Activated CD4-positive, alpha-beta T cell treated with anti-CD3 and anti-CD28 coated beads for 36 hours (primary cell): ENCODE measurements at places on chromosomes 1 and 21. TPM values are rescaled to one million over a fixed set of nuclear protein-coding genes. Genes with fewer than 3 reads are reported as not detected.

Gene ALPL
- total RNA-seq, result not detected

Gene IGSF8
- total RNA-seq, result 29.2 TPM

DNA sequence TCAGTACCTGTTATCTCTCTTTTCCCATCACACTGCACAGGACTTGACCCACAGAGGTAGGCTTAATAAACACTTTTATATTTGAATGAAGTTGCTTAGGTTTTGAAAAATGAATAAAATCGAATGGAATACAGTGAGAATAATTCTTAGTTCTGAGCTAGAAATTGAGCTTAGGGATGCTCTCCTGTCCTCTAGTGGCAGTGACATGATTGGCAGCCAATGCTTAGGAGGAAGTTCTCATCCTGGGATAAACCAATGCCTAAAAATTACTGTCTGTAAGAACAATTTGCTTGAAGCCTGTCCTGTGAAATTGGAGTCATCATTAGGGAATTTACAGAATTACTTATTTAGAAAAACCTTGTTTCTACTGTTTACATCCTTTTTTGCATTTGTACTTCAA is 21.3 kb upstream of the CYP4X1 start:
- no peak for DNase-seq
- H3K4me3 ChIP-seq, result no peak overlapping the region
- H3K27ac ChIP-seq, result no peak overlapping the region

DNA sequence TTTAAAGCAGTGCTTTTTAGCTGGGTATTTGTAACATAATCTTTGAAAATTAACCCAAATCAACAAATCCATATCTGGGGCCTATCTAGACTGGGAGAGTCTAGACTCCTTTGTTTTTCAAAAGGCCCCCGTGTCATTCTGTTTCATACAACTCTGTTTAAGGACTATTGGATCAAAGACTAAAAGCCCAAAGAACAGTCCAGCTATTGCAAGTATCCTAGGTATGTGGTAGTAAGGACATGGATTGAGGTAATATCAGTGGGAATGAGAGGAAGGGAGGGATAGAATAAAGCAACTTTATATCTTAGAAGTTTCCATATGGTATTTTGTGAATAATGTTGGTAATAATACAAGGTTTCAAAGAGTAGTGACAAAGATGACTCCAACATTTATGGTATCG is 18.2 kb downstream of the KIF1B start:
- peaks cover 14% of the 10 kb centered on the region for H3K4me1 ChIP-seq
- H3K27me3 ChIP-seq, result no peaks in the 10 kb centered on the region
- H3K4me3 ChIP-seq, result no peak overlapping the region

- H3K36me3 ChIP-seq, result peaks cover 31% of the 10 kb centered on the region
- DNase-seq, result peak; percentile 99
- peak within 1 kb of the TSS; percentile 89 for H3K4me3 ChIP-seq
- no peaks in the 10 kb centered on the region for H3K27me3 ChIP-seq
- peaks cover 29% of the 10 kb centered on the region for H3K4me1 ChIP-seq
These were observed at the start of gene USP1 for GRCh38 chr1:62436466-62437272. Gene USP1, plus strand, starts transcription at chr1:62437049. Its CDS starts 2,819 bp downstream, at chr1:62439868.

DNA sequence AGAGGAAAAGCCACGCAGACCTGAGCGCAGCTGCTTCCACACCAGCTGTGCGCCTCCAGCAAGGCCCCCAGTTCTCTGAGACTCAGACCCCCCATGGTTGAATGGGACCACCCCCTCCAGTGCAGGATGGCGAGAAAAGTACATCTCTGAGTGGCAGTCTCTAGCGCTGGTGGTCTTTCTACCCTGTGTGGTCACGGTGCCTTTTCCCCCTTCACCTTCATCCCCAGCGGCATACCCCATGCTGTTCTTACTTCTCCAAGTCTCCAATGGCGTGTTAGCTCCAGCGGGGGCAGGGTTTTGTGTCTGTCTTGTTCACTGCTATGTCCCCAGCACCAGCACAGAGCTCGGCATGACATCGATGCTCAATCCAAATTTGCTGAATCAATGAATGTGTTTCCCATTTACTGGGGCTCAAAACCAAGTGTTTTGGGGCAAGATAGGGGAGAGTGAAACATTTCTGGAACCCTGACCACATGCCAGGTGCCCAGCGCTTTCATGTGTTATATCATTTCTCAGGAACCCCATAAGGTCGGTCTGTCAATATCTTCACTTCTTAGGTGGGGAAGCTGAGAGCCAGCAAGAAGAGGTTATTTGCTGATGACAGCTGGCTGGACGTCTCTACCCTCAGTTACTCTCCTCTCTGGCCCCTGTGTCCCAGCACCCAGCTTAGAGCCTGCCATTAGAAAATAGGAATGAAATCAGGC is 959 bp upstream of the SDC3 start:
- H3K27ac ChIP-seq, result no peak overlapping the region
- H3K27me3 ChIP-seq, result peaks cover 28% of the 10 kb centered on the region
- H3K36me3 ChIP-seq, result no peaks in the 10 kb centered on the region
